ENCODE measurements at places on chromosomes 3 and 15.

GRCh38 chr15:41493902-41494189, 172 bp downstream of the ITPKA start:
- no peak for DNase-seq

- DNase-seq, result no peak
These were observed 78.7 kb downstream of the ISG20 start for GRCh38 chr15:88717382-88718031.

DNA sequence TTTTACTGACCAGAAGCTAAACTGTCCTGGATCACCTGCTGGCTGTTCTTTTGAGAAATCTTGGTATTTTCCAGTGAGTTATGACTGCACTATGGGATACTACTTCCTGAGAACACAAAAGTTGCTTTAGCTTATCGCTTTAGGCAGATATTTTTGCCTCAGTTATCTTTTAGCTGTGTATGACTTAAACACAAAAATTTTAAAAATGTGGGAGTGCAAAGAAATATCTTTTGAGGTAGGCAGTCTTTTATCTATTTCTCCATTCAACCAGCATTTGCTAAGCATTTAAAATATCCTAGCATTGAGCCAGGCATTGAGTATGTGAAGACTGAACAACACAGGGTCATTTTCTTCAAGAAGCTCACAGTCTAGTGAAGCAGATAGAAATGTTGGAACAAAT, 981.9 kb downstream of the FHIT start:
- no peak for DNase-seq

- DNase-seq, result no peak
These were observed 70.6 kb upstream of the STT3B start for GRCh38 chr3:31462050-31462569.

- no peak for DNase-seq
These were observed 9.1 kb downstream of the LINS1 start for GRCh38 chr15:100592898-100593297.

- no peak for DNase-seq
These were observed 43.6 kb upstream of the PYDC2 start for GRCh38 chr3:191417457-191417729.

DNA sequence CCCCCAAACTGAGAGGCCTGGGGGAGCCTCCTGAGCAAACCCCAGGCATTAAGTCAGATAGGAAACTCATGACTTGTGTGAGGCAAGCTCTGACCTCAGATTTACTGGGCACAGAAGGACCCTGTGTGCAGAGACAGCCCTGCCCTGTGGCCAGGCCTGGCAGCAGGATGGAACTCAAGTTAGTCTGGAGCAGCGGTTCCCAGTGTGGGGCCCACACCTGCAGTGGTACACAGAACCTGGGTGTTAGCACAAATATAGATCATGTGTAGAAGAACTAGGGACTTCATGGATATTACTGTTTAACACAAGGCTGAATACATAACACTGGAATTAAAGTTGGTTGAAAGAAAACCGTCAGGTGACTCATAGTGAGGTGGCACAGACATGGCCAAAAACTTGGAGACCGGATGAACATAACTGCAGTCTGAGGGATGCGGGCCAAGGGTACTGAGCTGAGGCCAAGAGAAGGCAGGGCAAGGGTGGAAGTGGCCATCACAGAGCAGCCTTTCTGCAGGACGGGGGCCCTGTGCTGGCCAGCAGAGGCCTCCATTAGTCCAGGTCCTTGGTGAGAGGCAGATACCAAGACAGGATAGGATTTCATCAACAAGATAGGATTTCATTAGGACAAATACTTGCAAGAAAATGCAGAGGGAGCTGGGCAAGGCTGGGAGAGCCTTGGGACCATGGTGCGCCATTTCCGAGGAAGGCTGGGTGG, 40.9 kb downstream of the IRAK2 start:
- no peak for DNase-seq

- no peak for DNase-seq
These were observed 1082.6 kb upstream of the EPHA6 start for GRCh38 chr3:95731753-95732152.

- peak; percentile 27 for DNase-seq
These were observed 205.9 kb upstream of the IGF1R start for GRCh38 chr15:98442379-98442833.
